T follicular helper cell (primary cell): ENCODE measurements at places on chromosomes 5 and 9.

- no peak for DNase-seq
Measured at GRCh38 chr5:134647750-134648424, 698 bp upstream of the SEC24A start.

GRCh38 chr5:168176251-168176650, 115.2 kb upstream of the WWC1 start:
- DNase-seq, result no peak

- DNase-seq, result no peak
Measured at GRCh38 chr9:14780251-14780650, 57.7 kb upstream of the CER1 start.

GRCh38 chr9:133880851-133881661, 111.1 kb downstream of the VAV2 start:
- no peak for DNase-seq

DNA sequence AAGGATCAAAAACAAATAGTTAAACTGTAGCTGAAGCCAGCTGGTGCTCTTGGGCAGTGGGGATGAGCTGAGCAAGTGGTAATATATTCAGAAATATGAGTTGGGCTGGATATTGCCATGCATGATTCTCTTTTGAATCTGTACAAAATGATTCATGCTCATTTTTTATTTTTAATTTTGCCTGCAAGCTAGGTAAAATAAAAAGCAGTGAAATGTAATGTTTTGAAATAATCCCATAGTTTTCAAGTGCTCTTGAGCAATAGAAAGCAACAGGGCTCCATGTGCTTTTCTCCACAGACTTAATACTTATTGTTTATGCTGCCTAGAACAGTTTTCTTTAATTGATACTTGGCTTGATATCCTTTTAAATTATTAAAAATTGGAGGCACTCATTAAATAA, 489.3 kb downstream of the TLE4 start:
- DNase-seq, result no peak

- DNase-seq, result no peak
Measured at GRCh38 chr9:135067096-135067710, 20.3 kb upstream of the OLFM1 start.

DNA sequence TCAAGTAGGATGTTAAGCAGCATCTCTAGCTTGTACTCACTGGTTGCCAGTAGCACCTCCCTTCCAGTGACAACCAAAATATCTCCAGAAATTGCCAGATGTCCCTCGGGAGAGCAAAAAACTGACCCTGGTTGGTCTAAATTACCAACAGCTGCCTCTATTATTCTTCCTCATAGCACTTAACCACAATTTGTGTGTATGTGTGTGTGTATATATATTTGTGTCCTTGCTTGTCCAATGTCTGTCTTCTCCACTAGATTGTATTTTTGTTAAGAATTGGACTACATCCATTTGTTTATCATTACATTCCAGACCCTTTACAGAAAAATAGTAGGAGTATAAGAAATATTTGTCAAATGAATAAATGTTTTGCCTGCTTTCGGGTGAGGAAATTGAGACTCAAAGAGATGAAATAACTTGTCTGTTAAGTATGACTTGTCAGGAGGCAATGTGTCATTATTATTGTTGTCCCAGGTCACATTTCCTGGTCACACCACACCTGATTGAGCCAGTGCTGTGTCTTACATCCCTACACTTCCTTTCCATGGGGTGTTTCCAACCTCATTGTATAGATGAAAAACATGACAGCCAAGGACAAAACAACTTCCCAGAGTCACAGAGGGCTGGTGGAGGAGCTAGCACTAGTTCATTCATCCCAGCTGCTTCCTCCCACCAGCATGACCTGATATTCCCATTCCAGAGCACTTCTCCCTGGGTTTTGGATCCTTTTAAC, 11.4 kb upstream of the GRPEL2 start:
- no peak for DNase-seq

GRCh38 chr5:82593481-82593880, 315.3 kb upstream of the RPS23 start:
- DNase-seq, result no peak
